ENCODE measurements at places on chromosomes 4 and X. TPM values are rescaled to one million over a fixed set of nuclear protein-coding genes. Genes with fewer than 3 reads are reported as not detected.
A peak's percentile ranks its signal among the peaks of the same experiment; 100 is the strongest.

Gene PDZD4
- total RNA-seq, result 4.4 TPM

Gene QRFPR
- total RNA-seq, result not detected

Gene CD99L2
- total RNA-seq, result 83.8 TPM

Gene CRMP1
- 1.8 TPM for total RNA-seq

Gene LDB2
- total RNA-seq, result 34.1 TPM

Gene CFAP47
- not detected for total RNA-seq

Gene NFXL1
- total RNA-seq, result 13.1 TPM

GRCh38 chr4:52103319-52103718 lies 52.2 kb downstream of the SPATA18 start:
- no peaks in the 10 kb centered on the region for H3K27me3 ChIP-seq
- no peak overlapping the region for H3K27ac ChIP-seq
- H3K36me3 ChIP-seq, result no peaks in the 10 kb centered on the region

DNA sequence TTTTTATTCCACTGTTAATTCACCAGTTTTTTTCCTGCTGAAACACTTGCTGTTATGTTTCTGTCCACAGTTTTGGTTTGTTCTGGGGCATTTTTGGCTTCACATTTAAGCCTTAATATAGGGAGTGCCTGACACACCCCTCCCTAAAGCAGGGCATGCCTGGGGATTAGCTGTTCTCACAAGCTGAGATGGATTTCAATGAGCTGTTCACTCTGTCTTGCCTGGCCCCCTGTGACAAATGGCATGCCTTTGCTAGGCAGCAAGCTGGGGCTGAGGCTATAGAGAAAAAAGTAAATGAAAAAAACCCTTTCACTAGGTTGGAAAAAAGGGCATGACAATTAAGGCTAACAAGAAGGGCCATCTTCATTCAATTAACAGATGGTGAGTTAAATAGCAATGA lies 22.4 kb downstream of the LPAR4 start:
- H3K4me3 ChIP-seq, result no peak overlapping the region
- DNase-seq, result no peak
- H3K27ac ChIP-seq, result no peak overlapping the region
- no peaks in the 10 kb centered on the region for H3K36me3 ChIP-seq
- H3K4me1 ChIP-seq, result no peaks in the 10 kb centered on the region

DNA sequence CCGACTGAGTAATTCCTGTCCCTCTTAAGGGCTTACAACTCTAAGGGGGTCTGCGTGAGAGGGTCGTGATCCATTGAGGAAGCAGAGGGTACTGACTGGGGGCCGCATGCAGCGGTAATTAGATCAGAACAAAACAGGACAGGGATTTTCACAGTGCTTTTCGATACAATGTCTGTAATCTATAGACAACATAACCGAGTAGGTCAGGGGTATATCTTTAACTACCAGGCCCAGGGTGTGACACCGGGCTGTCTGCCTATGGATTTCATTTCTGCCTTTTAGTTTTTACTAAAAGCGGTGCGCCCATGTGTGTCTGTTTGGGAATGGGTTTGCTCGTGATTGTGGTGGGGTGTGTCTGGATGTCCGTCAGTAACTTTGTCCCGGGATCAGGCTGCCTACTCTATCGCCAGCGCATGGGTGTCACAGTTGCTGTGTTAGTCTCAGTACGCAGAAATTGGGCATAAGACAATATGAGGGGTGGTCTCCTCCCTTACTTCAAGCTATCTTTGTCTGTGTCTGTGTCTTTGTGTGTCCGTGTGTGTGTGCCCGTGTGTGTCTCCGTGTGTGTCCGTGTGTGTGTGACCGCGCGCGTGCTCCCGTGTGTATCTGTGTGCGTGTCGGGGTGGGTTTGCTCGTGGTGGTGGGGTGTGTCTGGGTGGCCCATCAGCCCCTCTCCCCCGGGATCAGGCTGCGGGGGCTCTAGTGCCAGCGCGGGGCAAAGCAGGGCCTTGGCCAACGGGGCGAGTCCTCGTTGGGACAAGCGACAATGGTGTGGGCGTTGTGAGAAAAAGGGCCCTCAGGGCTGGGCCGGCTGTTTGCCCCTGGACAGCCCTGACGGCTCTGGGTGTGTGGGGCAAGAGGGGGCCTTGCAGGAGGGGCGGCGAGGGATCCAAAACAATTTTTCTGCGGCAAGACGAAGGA lies 10.4 kb downstream of the FRG2 start:
- H3K36me3 ChIP-seq, result no peaks in the 10 kb centered on the region
- DNase-seq, result no peak
- peaks cover 7% of the 10 kb centered on the region for H3K4me1 ChIP-seq
- H3K27ac ChIP-seq, result no peak overlapping the region

DNA sequence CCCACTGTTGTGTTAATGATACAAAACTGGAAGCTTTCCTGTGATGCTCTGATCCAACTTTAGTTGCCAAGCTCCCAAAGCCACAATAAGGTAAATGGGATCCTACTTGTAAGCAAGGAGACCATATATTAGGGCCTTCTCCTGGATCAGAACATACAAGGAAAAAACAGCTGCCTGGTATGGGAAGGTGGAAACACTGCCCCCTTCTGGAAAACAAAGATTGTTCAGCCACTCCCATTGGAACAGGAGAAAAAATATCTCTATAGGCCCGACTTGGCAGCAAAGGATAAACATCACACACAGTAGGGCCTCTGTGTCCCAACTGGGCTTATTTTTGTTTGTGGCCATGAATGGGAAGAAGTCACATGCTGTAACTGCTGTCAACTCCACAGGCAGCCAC lies 166.5 kb downstream of the TBX22 start:
- no peaks in the 10 kb centered on the region for H3K4me1 ChIP-seq
- H3K4me3 ChIP-seq, result no peak overlapping the region
- no peaks in the 10 kb centered on the region for H3K27me3 ChIP-seq
- no peaks in the 10 kb centered on the region for H3K36me3 ChIP-seq
- H3K27ac ChIP-seq, result no peak overlapping the region

- DNase-seq, result no peak
- no peaks in the 10 kb centered on the region for H3K36me3 ChIP-seq
- no peaks in the 10 kb centered on the region for H3K27me3 ChIP-seq
- H3K4me1 ChIP-seq, result no peaks in the 10 kb centered on the region
Observed at GRCh38 chr4:3781997-3782930, 16.1 kb downstream of the ADRA2C start.

GRCh38 chr4:7638984-7639789 lies 204.5 kb upstream of the PSAPL1 start:
- H3K36me3 ChIP-seq, result no peaks in the 10 kb centered on the region
- H3K4me3 ChIP-seq, result no peak overlapping the region
- H3K27ac ChIP-seq, result no peak overlapping the region
- H3K27me3 ChIP-seq, result no peaks in the 10 kb centered on the region

DNA sequence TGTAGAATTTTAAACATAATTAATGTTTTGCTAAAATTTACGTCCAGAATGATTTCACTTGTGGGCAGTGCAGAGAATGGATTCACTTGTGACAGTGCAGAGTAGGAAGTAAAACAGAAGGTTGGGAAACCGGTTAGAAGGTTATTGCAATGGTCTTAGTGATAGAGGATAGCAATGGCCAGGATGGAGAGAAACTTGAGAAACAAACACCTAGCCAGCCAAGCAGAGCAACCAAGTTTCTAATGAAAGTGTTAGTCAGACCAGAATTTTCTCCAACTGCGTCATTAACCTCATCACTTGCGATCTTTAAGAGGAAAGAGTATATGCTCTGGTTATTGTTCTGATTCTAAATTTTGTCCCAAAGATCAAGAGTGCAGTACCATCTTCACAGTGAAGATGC lies 50.0 kb upstream of the TBC1D9 start:
- no peaks in the 10 kb centered on the region for H3K36me3 ChIP-seq
- DNase-seq, result no peak

DNA sequence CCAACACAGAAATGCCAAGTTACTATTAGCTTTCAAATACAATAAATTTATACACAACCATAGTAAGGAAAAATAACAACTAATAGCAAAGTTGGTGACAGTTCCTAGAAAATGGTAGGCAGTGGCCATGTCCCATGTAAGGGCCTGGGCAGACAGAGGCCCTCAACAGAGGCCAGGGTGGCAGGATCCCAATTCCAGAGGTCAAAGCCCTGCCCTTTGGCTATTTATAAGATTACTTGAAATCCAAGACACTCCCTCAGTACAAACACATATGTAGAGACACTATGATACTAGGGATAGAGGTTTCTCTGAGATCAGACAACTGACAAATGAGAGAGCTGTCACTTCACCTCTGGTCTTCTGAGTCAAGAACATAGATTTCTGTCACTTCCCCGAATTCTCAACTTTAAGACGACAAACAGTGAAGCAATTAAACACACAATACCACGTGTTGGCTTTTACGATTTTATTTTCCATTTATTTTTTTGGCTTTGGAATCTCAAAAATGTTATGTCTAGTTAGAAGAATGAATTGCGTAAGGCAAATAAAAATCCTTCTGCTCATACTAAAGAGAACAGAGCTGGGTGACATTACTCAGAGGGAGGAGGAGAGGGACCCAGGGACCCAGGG lies 16.3 kb upstream of the MAOB start:
- H3K27me3 ChIP-seq, result no peaks in the 10 kb centered on the region
- no peaks in the 10 kb centered on the region for H3K36me3 ChIP-seq
- no peak for DNase-seq
- H3K27ac ChIP-seq, result peak overlapping the region; percentile 79
- H3K4me1 ChIP-seq, result peaks cover 3% of the 10 kb centered on the region
- no peak overlapping the region for H3K4me3 ChIP-seq

DNA sequence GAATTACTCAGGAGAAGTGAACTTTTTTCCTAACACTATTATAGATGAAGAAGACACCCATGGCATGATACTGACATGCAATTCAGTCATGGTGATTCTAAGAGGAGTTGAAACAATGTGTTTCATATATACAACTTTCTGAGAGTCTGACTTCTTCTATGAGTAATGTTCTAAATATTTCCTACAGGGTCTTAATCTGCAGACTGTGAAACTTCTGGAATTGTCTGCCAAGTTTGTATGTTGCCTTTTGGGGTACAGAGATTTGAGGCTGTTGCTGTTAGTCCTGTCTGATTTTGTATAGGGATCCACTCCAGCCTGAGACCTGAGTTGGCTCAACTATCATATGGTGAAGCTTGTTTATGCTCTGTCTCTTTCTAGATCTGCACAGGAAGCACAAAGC lies 160.6 kb upstream of the GATB start:
- H3K4me3 ChIP-seq, result no peak overlapping the region
- H3K27ac ChIP-seq, result no peak overlapping the region
- no peaks in the 10 kb centered on the region for H3K36me3 ChIP-seq
- H3K27me3 ChIP-seq, result no peaks in the 10 kb centered on the region
- no peaks in the 10 kb centered on the region for H3K4me1 ChIP-seq
- DNase-seq, result no peak

DNA sequence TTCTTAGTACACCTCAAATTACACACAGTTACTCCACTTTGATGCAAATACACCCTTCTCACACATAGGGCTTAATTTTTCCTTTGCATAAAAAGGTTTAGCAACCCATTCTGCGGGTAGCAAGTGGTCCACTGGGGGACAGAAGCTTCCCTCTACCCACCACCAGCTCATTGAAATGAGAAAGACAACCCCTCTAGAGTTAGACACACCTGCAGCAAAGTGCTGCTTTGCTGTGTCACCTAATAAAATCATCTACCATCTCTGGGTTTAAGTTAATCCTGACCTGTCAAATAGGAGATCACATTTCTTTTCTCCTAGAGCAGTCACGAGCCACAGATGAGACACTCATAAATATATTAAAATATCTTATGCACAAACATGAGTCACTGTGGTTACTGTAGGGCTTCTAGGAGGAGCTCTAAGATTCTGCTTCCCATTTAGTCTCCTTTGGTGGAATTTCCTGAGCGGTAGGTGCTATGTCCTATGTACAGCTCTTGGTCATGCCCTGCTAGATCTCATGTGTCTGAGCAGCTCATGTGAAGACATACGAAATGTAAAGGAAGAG lies 11.9 kb downstream of the BMX start:
- H3K27me3 ChIP-seq, result no peaks in the 10 kb centered on the region
- H3K4me1 ChIP-seq, result no peaks in the 10 kb centered on the region
- no peak overlapping the region for H3K4me3 ChIP-seq
- H3K36me3 ChIP-seq, result no peaks in the 10 kb centered on the region
- DNase-seq, result no peak

GRCh38 chrX:107398115-107398514 lies 51.3 kb upstream of the FRMPD3 start:
- H3K4me1 ChIP-seq, result no peaks in the 10 kb centered on the region
- H3K4me3 ChIP-seq, result no peak overlapping the region
- no peak overlapping the region for H3K27ac ChIP-seq
- no peaks in the 10 kb centered on the region for H3K36me3 ChIP-seq

- DNase-seq, result no peak
- H3K36me3 ChIP-seq, result no peaks in the 10 kb centered on the region
- no peak overlapping the region for H3K27ac ChIP-seq
- no peaks in the 10 kb centered on the region for H3K27me3 ChIP-seq
- no peak overlapping the region for H3K4me3 ChIP-seq
Observed at GRCh38 chr4:138666366-138666765, 349.2 kb upstream of the NOCT start.

- DNase-seq, result no peak
- H3K4me3 ChIP-seq, result no peak overlapping the region
- no peaks in the 10 kb centered on the region for H3K36me3 ChIP-seq
- H3K27ac ChIP-seq, result no peak overlapping the region
- H3K27me3 ChIP-seq, result no peaks in the 10 kb centered on the region
Observed at GRCh38 chr4:151629097-151629783, 131.6 kb downstream of the GATB start.

- DNase-seq, result no peak
- H3K36me3 ChIP-seq, result peaks cover 6% of the 10 kb centered on the region
- no peaks in the 10 kb centered on the region for H3K27me3 ChIP-seq
- no peak overlapping the region for H3K27ac ChIP-seq
- H3K4me1 ChIP-seq, result no peaks in the 10 kb centered on the region
Observed at GRCh38 chr4:86744570-86744969, 104.6 kb downstream of the SLC10A6 start.

- no peaks in the 10 kb centered on the region for H3K27me3 ChIP-seq
- no peaks in the 10 kb centered on the region for H3K36me3 ChIP-seq
- H3K4me1 ChIP-seq, result no peaks in the 10 kb centered on the region
- no peak for DNase-seq
- H3K4me3 ChIP-seq, result no peak overlapping the region
Observed at GRCh38 chr4:139401368-139401767, 52.6 kb upstream of the RAB33B start.

- no peaks in the 10 kb centered on the region for H3K4me1 ChIP-seq
- H3K4me3 ChIP-seq, result no peak overlapping the region
- H3K36me3 ChIP-seq, result no peaks in the 10 kb centered on the region
- H3K27ac ChIP-seq, result no peak overlapping the region
- no peaks in the 10 kb centered on the region for H3K27me3 ChIP-seq
Observed at GRCh38 chr4:139587446-139587845, 31.4 kb upstream of the SETD7 start.

DNA sequence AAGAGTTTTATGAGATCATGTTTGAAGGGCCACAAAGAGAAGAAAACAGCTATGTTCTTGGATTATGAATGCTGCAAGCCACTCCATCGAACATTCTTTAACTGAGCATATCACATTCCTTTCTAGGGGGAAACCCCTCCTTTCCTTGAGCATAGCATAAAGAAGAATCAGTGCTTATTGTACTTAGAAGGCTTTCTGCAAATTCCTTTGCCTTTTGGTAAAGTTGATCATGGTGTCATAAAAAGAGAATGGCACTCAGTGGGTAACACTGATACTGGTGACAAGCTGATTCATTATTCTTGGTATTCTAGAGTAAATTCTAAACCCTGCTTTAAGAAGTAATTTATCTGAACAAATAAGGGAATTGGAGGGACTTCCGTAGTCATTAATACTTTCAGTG lies 88.5 kb upstream of the GPR34 start:
- no peak for DNase-seq
- H3K27ac ChIP-seq, result peak overlapping the region; percentile 26
- H3K4me1 ChIP-seq, result peaks cover 30% of the 10 kb centered on the region

GRCh38 chr4:138761638-138762220 lies 253.9 kb upstream of the NOCT start:
- H3K27me3 ChIP-seq, result no peaks in the 10 kb centered on the region
- H3K36me3 ChIP-seq, result no peaks in the 10 kb centered on the region
- no peak overlapping the region for H3K27ac ChIP-seq
- no peak overlapping the region for H3K4me3 ChIP-seq
